Activated naive CD4-positive, alpha-beta T cell (primary cell): ENCODE measurements at places on chromosomes 1 and 21.

- DNase-seq: no peak
Observed at GRCh38 chr1:169321539-169321938, 46.1 kb downstream of the NME7 start.

DNA sequence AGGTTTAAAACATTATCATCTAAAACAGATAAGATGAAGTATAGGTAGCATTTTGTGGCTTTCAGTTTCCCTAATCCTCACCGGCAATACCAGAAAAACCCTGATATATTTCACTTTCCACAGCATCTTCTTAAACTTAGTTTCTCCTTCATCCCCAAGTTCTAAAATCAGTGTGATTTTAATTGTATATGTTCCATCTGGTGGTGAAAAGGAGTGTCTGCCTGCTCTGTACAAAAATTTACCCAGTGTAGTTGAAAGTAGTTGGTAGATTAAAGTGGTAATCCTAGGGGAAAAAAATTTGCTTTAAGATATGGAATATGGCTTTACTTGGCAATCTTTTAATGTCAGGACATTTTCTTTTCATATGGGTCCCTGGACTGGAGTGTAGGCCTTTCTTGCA, 74.3 kb downstream of the CEP350 start:
- DNase-seq: no peak

DNA sequence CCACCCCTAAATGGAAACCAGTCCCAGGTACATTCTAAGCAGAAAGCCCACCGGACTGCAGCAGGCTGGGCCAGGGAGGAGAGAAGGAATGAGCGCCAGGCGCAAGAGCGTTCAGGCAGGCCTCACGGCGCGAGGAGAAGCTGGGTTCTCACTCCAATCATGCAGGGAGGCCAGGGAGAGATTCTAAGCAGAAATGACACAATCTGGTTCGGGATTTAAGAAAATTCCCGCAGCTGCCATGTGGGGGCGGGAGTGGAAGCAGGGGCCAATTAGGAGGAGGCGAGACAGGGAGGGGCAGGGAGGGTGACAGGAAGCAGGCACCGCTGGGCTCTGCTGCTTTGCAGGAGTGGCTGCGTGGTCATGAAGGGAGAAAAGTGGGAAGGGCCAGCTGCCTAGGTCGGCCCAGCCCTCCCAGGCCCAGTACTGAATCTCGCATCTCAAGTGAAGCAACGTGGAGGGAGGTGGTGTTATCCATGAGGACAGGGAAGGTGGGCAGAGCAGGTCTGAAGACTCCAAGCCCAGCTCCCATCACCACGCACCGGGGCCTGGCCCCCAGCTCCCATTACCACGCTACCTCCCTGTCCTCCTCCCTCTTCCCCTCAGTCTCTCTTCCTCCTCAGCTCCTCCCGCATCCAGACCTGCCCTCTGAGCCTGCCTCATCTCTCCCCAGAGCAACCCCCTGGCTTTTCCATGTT, 11.8 kb downstream of the NPHP4 start:
- no peak for DNase-seq

DNA sequence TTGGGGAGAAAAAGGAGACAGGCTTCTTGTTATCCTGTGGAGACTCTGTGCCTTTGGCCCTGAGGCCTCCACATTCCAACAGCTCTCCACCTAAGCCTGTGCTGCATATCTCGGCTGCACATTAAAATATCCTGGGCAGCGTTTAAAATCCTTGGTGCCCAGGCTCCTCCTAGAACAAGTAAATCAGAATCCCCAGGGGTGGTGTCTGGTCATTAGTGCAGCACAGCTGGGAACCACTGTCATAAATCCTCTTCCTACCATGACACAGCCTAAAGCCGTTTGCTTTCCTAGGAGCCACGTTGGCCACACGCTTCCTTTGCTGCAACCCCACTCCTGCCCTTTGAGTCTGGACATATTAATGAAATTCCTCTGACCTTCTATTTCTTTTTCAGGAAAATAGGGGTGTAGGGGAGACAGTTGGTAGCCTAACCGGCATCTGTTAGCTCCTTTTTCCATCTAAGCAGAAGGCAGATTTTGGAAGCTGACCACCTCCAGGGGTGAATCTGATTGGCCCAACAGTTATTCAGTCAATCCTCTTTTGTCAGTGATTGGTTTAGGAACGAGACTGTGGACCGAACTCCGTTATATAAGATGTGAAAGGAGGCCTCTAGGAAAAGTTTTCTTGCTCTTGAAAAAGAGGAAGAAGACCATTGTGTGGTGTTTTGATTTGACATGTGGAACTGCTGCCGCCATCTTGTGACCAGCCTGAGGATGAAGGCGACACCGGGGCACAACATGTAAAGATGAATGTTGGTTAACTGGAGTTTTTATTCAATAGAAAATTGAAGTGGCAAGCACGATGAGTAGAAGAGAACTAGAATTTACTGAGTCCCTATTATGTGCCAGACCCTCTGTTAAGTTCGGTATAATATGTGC, 41.9 kb downstream of the JUN start:
- DNase-seq: no peak

- DNase-seq: no peak
Observed at GRCh38 chr1:58738876-58739275, 39.0 kb upstream of the MYSM1 start.

GRCh38 chr1:244280859-244281258, 170.8 kb downstream of the ADSS2 start:
- DNase-seq: no peak

GRCh38 chr1:172460177-172460576, 16.3 kb upstream of the PIGC start:
- no peak for DNase-seq

DNA sequence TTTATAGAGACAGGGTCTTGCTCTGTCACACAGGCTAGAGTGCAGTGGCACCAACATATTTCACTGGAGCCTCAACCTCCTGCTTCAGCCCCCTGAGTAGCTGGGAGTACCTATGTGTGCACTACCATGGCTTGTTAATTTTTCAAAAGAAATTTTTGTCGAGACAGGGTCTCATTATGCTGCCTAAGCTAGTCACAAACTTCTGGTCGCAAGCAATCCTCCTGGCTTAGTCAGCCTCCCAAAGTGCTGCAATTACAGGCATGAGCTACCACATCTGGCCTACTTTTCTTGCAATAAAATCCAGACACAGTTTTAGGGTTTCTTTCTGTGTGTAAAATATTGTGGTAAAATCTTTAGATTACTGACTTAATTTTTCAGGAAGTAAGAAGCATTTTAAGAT, 27.9 kb upstream of the NTPCR start:
- no peak for DNase-seq

DNA sequence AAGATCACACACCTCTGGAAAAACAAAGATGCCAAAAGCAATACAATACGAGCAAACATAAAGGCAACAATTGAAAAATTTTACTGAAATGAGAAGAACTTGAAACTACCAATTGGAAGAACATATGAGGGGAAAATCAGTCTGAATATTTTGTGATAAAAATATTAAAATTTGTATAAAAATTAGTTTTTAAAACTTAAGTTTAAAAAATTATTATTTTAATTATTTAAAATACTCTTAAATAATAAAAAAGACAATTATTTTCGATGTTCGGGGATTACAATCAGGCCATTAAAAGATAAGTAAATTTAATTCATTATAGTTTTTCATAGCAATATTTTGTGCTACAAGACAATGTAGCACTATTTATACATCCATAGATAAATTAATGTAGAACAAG, 1239.3 kb downstream of the AMY1C start:
- no peak for DNase-seq

GRCh38 chr1:158398818-158399514, at the start of gene OR10T2:
Gene OR10T2, minus strand, starts transcription at chr1:158399466. Its CDS starts 0 bp downstream, at chr1:158399466.
- DNase-seq: no peak
